ENCODE measurements at places on chromosomes 1 and 21. TPM values are rescaled to one million over a fixed set of nuclear protein-coding genes. Genes with fewer than 3 reads are reported as not detected.
A peak's percentile ranks its signal among the peaks of the same experiment; 100 is the strongest.

- DNase-seq, result no peak
These were observed 54.1 kb downstream of the NPHP4 start for GRCh38 chr1:5938101-5938646.

DNA sequence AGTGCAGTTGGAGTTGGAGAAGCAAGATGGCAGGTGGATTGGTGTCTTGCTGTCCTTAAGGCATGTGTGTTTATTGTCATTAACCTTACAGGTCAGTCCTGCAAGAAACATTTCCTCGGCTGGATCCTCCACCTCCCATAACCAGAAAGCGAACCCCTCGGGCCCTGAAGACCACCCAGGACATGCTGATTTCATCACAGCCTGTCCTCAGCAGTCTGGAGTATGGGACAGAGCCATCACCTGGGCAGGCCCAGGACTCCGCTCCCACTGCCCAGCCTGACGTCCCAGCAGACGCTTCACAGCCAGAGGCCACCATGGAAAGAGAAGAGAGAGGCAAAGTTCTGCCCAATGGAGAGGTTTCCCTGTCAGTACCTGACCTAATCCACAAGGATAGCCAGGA is 1.6 kb downstream of the C1orf226 start:
- peak; percentile 26 for DNase-seq

DNA sequence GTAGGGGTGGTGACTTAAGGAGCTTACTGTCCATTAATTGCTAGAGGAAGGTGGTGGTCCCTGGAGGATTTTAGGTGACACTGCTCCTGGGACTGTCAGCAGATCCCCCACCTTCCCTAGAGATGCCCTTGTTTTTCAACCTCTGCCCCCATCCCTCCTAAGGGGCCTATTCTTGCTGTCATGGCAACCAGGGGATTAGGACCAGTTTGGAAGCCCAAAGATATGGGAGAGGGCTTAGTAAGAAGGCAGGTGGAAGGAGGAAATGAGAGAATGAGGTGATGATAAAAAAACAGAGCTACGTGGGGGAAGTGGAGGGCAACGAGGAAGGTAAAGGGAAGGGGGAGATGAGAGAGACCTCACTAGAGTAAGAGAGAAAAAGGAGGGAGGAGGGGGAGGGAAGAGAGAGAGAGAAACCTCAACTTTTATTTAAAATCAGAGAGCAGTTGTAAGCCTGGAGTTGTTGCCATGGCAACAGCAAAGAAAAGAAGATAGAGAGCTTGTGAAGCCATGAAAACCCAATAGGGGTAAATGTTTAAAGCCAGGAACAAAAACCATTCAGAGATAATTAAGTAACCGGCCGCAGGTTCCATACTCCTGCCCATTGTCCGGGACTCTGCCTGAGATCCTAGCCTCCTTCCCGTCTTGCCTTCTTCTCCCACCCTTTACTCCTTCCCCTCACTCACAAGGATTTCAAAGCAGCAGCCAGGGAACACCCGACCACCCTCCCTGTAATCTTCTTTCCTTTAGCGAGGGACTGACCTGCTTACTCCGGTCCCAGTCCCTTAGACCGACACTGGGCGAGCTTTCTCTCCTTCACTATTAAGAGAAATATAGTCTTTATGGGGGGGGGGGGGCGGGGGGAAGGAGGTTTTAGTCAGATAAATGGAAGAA is 20.6 kb downstream of the KIRREL1 start:
- no peak for DNase-seq

DNA sequence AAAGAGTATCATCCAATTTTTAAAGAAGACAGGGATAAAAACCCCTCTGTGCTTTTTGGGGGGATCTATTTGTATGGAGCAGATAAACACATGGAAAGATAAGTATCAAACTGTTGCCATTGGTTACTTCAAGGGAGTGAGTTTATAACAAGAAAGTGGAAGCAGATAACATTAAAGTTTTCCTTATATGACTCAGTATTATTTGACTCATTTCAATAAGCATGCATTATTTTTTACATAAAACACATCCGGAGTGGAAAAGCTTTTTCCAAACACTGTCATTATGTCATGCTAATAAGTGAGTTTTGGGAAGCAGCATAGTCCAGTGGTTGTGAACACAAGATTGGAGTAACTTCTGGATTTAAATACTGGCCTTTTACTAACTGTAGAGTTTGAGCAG is 452.2 kb downstream of the LTN1 start:
- no peak for DNase-seq

DNA sequence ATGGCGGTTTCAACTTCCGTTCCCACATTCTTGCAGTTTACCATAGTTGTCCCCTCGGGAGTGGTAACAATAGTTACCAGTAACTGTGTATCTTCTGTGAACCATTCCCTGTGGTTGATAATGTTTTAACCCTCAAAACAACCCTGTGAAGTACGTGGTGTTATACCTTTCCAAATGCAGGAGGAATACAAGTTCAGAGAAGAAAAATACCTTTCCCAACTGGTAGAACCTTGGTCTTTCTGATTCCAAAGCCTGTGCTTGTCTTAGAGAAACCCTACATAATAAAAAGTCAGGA is 789 bp downstream of the BTF3L4 start:
- no peak for DNase-seq

GRCh38 chr1:246689409-246690008 is 34.7 kb upstream of the SCCPDH start:
- DNase-seq, result peak; percentile 86

GRCh38 chr1:23202263-23202749 is 15.0 kb downstream of the HTR1D start:
- DNase-seq, result no peak

- DNase-seq, result peak; percentile 60
These were observed 13.0 kb downstream of the CAPN8 start for GRCh38 chr1:223652436-223652941.

- DNase-seq, result no peak
These were observed 1.1 kb downstream of the UBE2J2 start for GRCh38 chr1:1272341-1273208.

- DNase-seq, result no peak
These were observed 8.6 kb upstream of the PADI6 start for GRCh38 chr1:17363351-17363750.

- no peak for DNase-seq
These were observed 15.6 kb upstream of the C1orf174 start for GRCh38 chr1:3915551-3916121.

DNA sequence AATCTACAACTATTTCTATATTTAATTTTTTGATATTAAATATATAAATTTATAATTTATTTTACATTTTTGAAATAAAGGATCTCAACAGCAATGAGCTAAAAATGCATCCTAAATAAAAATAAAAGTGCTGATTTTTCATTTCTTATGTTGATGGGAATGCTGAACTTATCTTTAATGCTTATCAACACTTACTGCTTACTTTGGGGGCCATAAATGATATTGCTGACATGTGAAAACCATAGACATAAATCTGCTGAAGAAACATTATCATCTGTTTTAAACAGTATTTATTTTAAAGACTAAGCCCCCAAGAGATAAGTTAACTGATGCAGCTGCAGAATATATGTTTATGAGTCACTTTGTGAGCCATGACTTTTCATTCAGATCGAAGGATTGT is 594.1 kb upstream of the PKN2 start:
- DNase-seq, result no peak

DNA sequence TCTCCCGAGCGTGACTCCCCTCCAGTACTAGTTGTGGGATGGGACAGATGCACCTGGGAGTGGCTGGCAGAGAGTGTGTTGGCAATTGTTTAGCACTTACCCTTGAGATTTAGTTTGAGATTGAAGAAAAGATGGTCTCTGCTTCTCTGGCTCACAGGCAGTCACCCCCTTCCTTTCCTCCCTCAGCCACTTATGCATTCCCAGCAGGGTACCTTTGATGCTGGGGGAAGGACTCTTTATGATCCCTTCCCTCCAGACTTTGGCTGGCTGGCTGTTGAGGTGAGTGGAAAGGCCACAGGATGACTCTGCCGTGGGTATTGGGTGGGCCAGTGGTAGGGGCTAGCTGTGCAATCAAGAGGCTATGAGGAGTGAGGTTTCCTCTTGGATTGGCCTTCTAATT is 236.8 kb downstream of the CAMTA1 start:
- DNase-seq, result peak; percentile 59

DNA sequence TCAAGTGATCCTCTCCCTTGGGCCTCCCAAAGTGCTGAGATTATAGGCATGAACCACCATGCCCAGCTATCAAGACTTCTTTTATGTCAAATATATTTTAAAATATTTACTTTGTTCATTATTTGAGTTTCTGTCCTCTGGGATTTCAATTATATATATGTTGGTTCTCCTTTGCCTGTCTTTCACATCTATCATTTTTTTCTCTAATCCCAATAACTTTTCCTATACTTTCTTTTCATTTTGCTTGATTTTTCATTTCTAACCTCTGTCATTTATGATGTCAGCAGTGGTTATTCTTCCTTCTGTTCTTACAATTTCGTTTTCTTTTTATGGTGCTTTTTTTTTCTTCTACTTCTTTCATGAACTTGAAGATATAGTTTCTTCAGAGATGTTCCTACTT is 47.3 kb downstream of the SLC35F3 start:
- no peak for DNase-seq

GRCh38 chr1:17913326-17914115 is 158.4 kb downstream of the ACTL8 start:
- DNase-seq, result peak; percentile 66

- DNase-seq, result no peak
These were observed 102.0 kb downstream of the DIRAS3 start for GRCh38 chr1:67948151-67949080.

DNA sequence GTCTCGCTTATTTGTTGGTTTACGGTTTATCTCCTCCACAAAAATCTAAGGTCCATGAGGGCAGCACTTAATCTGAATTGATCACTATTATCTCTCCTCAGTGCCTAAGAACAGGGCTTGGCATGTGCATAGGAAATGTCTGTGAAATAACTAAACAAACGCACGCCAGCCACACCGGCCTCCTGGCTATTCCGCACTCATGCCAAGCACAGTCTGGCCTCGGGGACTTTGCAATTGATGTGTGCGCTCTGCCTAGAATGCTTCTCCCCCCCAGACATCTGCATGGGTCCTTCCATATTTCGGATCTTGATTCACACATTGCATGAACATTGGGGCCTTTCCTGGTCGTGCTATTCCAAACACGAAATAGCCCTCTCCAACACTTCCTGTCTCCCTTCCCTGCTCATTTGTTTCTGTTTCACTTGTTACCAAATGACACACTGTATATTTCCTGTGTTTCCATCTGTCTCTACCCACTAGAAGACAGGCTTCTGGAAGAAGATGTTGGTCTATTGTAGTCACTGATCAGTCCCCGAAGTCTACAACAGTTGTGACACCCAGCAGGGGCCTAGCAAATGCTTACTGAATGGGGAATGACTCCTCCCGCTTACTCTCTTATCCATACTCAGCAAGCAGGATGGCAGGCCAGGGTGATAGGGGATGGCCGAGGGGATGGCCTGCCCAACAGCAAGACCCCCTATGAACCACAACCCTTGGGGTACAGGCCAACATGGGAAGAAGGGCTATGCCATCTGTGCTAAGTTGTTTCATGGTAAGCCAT is 93.9 kb downstream of the GLIS1 start:
- peak; percentile 52 for DNase-seq

DNA sequence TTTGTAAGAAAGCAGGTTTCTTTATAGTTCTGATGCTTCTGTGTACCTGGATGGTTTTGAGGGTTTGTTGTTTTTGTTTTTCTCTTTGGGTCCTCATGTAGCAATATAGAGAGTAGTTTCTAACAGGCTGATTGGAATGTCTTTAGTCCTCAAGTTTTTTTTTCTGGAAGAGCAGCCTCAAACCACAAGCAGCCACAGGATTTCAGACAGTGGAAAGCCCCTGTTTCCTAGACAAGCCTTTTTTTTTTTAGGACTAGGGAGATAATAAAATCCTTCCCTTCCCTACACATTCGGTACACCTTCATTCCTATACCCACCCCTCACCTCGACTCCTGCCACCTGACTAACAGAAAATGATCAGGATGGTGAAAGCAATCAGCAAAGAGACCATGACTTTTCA is 47.6 kb downstream of the ACP6 start:
- no peak for DNase-seq

DNA sequence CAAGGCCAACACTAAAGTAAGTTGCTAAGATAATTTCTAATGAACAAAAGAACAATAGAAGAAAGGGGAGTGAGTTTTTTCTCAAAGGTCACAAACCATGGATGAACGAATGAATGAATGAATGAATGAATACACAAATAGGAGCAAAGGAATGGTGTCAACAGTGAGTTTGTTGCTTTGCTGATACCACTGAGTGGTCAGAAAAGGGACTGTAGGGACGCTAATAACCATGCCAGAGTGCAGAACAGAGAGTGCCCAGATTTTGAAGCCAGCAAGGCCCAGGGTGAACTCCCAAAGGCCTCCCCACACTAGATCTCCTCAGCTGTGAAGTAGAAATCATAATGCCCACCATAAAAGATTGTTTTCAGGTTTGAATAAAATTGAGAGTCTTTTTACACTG is 15.9 kb downstream of the CD58 start:
- DNase-seq, result no peak

- no peak for DNase-seq
These were observed 931.1 kb downstream of the PLA2G4A start for GRCh38 chr1:187759825-187760333.

DNA sequence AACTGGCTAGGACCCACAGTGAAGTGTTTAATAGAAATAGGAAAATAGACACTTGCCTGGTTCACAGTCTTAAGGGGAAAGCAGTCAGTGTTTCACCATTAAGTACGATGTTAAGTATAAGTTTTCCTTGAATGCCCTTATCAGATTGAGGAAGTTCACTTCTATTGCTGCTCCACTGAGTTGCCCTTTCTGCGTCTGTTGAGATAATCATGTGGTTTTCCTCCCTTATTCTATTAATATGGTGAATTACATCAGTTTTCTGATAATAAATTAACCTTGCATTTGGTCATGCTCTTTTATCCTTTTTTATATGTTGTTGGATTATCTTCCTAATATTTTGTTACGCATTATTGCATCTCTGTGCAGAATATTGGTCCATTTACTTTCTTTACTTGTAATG is 21.4 kb downstream of the UTS2 start:
- no peak for DNase-seq

GRCh38 chr1:3459051-3459908 is 4.8 kb downstream of the ARHGEF16 start:
- DNase-seq, result no peak

Gene DPH2
- 30.0 TPM for total RNA-seq

Gene RNF186
- total RNA-seq, result not detected

Gene FAM72C
- 5.4 TPM for total RNA-seq

Gene CELA2A
- total RNA-seq, result not detected

Gene ADGRB2
- 13.1 TPM for total RNA-seq

Gene FLG2
- total RNA-seq, result not detected

Gene EPHB2
- total RNA-seq, result 50.7 TPM

Gene ANGPTL3
- total RNA-seq, result not detected

Gene KMO
- not detected for total RNA-seq

Gene PER3
- total RNA-seq, result 6.1 TPM

Gene KIF14
- total RNA-seq, result 13.5 TPM

Data from endodermal cell (in vitro differentiated cells).